ENCODE measurements at places on chromosomes 7 and 10.

DNA sequence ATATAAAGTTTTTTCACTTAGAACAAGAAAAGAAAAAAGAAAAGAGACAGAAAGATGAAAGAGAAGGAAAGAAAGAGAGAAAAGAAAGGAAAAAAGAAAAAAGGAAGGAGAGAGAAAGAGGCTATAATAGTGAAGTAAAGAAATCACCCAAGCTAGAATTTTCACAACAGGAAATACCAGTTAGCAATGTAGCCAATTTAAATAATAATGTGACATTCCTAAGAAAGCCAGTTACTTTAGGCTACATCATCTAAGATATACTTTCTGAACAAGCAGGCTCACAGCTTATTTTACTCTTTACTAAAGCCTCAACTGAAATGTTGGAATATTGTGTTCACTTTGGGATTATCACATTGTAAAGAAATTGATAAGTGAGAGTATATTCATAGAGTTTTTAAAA, 53.6 kb downstream of the GPR37 start:
- no peak for ATAC-seq

DNA sequence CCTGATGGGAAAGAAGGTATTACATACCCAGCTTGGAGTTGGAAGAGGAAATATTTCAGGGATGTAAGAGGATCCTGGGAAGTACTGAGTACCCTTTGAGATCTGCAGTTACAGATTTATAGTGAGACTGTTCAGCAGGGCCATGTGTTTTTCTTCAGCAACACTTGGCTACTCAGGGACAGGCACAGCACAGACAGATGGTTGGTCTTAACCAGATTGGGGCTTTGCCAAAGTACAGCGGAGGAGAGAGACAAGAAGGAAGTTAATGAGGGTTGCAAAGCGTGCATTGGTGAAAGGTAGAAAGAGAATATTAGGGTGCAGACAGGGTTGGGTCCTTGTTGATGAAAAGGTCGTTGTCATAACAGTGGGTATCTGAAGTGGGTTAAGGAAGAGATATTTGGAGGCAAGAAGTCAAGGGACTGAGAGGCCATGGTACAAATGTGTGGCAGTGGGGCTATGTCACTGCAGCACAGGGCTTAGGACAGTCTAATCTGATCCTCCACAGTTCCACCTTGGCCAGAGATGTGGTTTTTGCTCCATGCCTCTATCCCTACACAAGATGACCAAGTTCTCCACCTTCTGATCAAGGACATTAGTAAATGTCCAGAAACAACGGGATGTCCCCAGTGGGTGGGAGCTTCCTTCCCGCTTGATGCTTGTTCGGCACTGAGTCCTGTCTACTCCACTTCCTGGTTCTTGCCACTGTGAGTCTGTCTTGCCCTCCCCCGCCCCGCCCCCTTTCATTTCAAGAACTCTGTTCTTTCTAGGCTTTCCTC, 18.9 kb upstream of the DNAJC1 start:
- ATAC-seq = peak; percentile 35

DNA sequence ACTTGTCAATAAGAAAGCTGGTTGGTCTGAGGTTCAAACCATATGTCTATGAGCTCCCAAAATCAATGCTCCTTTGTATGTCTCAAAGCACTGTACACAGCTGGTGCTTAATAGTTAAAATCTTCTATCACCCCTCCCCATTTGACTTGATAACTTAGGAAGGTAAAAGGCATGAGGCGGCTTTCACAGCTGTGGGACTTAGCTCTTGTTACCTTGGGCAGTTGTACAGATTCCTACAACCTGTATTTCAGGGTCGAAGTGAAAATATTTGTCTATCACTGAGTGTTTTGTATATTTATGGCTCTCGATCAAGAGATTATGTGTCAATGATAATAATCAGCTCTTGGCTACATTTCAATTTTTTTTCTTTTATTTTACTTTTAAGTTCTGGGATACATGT, 992 bp upstream of the KIFBP start:
- no peak for ATAC-seq

- ATAC-seq = no peak
Observed at GRCh38 chr10:129728905-129729795, 234.9 kb downstream of the EBF3 start.

GRCh38 chr7:16921151-16921550, 39.4 kb upstream of the AGR3 start:
- ATAC-seq = no peak

- no peak for ATAC-seq
Observed at GRCh38 chr10:33137356-33138005, 179.5 kb upstream of the ITGB1 start.

GRCh38 chr7:147145194-147145593, 1028.6 kb downstream of the CNTNAP2 start:
- no peak for ATAC-seq

Measured in esophagus mucosa (tissue), 1 donor.